ENCODE measurements at places on chromosomes 13 and 19. TPM values are rescaled to one million over a fixed set of nuclear protein-coding genes. Genes with fewer than 3 reads are reported as not detected.

DMPK gene
- 63.5 TPM for total RNA-seq

DNA sequence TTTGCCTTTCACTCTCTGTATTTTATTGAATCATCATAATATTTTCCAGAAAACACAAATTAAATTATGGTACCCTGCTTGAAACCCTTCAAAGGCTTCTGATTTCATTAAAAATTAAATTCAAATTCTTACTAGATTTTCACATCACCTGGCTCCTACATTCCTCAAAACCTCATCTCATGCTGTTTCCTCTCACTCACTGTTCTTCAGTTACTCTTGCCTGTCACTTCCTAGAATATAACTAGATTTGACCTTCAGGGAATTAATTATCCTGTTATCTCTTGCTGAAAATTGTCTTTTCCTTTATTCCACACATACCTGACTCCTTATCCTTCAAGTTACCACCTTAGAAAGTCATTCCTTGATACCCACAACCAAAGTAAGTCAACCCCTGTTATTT lies 2294.7 kb downstream of the PCDH9 start:
- no peaks in the 10 kb centered on the region for H3K4me1 ChIP-seq
- H3K27me3 ChIP-seq: no peaks in the 10 kb centered on the region
- no peak for DNase-seq
- no peak overlapping the region for H3K4me3 ChIP-seq
- H3K36me3 ChIP-seq: no peaks in the 10 kb centered on the region

GARIN5A gene
- 2.5 TPM for total RNA-seq

DNA sequence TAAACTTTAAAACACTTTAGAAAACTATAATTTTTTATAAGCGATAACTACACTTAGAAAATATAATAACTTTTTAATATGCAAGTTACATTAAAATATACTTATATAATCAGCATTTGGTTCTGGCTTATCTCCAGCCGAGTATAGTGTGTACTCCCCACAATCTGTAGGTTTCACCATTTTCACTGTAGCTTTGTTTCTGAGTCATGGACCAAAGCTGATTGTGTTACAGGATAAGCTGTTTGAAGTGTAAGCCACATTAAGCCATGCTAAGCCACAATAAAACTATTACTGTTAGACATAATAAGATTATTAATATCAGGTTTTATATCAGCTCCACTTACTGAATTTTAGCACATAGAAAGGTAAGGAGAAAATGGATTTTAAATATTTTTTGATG lies 43.8 kb downstream of the CCDC122 start:
- H3K36me3 ChIP-seq: no peaks in the 10 kb centered on the region
- no peak for DNase-seq
- H3K27me3 ChIP-seq: no peaks in the 10 kb centered on the region
- H3K27ac ChIP-seq: no peak overlapping the region
- no peaks in the 10 kb centered on the region for H3K4me1 ChIP-seq

GRCh38 chr19:15788594-15789270 lies 1.3 kb downstream of the OR10H5 start:
- H3K4me1 ChIP-seq: no peaks in the 10 kb centered on the region
- H3K27me3 ChIP-seq: no peaks in the 10 kb centered on the region
- no peak overlapping the region for H3K4me3 ChIP-seq
- no peak for DNase-seq
- peak overlapping the region; percentile 49 for H3K27ac ChIP-seq
- no peaks in the 10 kb centered on the region for H3K36me3 ChIP-seq

GRCh38 chr19:11570039-11570462 lies 7.4 kb downstream of the ACP5 start:
- H3K27me3 ChIP-seq: no peaks in the 10 kb centered on the region
- no peak for DNase-seq
- no peaks in the 10 kb centered on the region for H3K36me3 ChIP-seq
- no peaks in the 10 kb centered on the region for H3K4me1 ChIP-seq

DNA sequence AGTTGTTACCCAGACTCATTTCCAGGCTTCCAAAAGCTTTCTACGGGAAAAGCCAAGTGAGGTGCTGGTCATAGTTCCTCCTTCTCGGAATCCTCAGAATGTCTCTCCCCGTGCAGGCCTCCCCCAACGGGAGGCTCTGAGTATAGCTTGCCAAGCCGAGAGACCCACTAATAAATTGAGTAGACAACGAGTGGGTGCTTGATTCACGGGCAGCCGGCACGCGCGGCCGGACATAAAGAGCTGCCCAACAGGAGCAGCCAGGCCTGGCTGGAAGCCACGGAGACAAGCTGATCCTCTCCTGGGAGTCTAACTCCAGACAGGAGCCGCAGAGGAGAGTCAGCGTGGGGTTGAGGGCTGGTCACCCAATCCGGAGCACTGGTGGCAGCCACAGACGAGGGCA lies 43.4 kb upstream of the MEDAG start:
- no peak overlapping the region for H3K4me3 ChIP-seq
- H3K27ac ChIP-seq: no peak overlapping the region
- no peak for DNase-seq
- no peaks in the 10 kb centered on the region for H3K36me3 ChIP-seq
- no peaks in the 10 kb centered on the region for H3K27me3 ChIP-seq

- H3K27ac ChIP-seq: no peak overlapping the region
- H3K4me1 ChIP-seq: no peaks in the 10 kb centered on the region
- no peaks in the 10 kb centered on the region for H3K36me3 ChIP-seq
- no peak for DNase-seq
- no peaks in the 10 kb centered on the region for H3K27me3 ChIP-seq
- H3K4me3 ChIP-seq: no peak overlapping the region
These were observed 4.1 kb downstream of the VSTM2B start for GRCh38 chr19:29529646-29530539.

SMIM7 gene
- total RNA-seq: 72.6 TPM

SIGLEC5 gene
- 9.1 TPM for total RNA-seq

DNA sequence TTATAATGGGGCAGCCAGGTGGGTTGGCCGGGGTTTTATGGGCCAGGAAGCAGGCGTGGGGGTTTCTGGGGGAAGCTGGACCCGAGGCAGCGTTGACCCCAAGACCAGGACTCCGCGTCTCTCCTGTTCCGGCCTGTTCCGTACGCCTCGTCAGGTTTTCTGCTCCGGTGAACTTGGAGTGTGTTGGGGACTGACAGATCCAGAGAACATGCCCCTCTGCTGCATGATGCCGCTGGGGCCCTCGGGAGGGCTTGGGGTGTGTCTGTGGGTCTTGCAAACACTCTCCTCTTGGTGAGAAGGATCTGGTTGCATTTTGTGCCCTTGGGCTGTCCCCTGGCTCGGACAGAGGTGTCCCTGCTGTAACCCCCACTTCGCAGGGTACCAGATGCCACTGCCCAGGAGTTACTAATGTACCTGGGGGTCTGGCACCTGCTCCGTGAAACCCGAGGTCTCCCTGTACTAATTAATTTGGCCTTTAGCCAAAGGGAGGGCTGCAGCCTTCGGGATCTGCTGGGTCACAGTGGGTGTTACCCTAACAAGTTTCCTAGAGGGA lies 15.6 kb downstream of the KDM4B start:
- H3K4me1 ChIP-seq: no peaks in the 10 kb centered on the region
- H3K36me3 ChIP-seq: no peaks in the 10 kb centered on the region
- H3K27ac ChIP-seq: no peak overlapping the region

- no peak for DNase-seq
- H3K4me1 ChIP-seq: no peaks in the 10 kb centered on the region
These were observed 7.8 kb downstream of the CYP4F12 start for GRCh38 chr19:15680478-15681322.

DNA sequence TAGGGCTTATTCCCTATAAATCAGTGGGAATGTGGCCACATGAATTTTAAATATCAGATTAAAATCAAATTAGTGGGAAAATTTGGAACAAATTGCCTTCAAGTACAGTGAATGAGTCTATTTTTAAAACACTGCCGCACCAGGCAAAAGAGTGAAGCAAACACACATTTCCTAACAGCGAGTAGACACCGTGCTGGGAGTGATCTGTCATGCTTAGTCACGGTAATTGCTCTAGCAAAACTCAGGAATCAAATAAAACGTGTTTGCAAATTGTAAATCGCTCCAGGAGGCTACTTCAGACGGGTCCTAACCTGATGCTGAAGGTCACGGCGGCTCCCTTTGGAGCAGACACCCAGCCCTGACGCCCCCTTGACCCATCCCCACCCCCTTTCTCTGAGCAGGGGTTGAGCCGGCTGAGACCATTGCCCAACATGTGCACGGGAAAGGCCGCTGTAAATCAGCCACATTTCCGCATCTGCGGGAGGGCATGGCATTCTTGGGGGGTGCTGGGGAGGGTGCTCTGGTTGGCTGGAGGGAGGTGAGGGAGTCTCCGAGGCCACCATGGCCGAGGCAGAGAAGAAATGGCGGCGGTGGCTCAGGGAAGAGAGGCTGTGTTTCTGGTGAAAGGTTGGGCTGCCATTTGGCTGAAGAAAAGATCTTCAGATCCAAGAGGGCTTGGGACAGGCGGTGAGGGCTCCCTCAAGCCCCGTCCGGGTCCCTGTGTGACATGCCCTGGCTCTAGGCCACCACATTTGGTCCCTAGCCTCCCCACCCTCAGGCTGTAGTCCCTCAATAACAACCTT lies 8.9 kb downstream of the CEBPA start:
- no peak overlapping the region for H3K4me3 ChIP-seq
- peaks cover 21% of the 10 kb centered on the region for H3K4me1 ChIP-seq
- no peak overlapping the region for H3K27ac ChIP-seq
- H3K36me3 ChIP-seq: no peaks in the 10 kb centered on the region

GRCh38 chr13:22077205-22077683 lies 406.4 kb downstream of the FGF9 start:
- H3K4me1 ChIP-seq: no peaks in the 10 kb centered on the region
- H3K27me3 ChIP-seq: no peaks in the 10 kb centered on the region
- no peak for DNase-seq
- H3K36me3 ChIP-seq: no peaks in the 10 kb centered on the region
- H3K27ac ChIP-seq: no peak overlapping the region

PCCA gene
- total RNA-seq: 46.9 TPM

PLIN3 gene
- total RNA-seq: 112 TPM

GRCh38 chr13:90826688-90827087 lies 520.8 kb upstream of the MIR17HG start:
- no peak overlapping the region for H3K4me3 ChIP-seq
- DNase-seq: no peak
- H3K27me3 ChIP-seq: no peaks in the 10 kb centered on the region
- H3K4me1 ChIP-seq: no peaks in the 10 kb centered on the region
- no peak overlapping the region for H3K27ac ChIP-seq
- H3K36me3 ChIP-seq: no peaks in the 10 kb centered on the region

GRCh38 chr13:106096661-106097092 lies 438.8 kb downstream of the EFNB2 start:
- H3K4me3 ChIP-seq: no peak overlapping the region
- H3K27me3 ChIP-seq: no peaks in the 10 kb centered on the region
- H3K4me1 ChIP-seq: peaks cover 15% of the 10 kb centered on the region
- H3K36me3 ChIP-seq: no peaks in the 10 kb centered on the region

GRCh38 chr13:41428155-41428554 lies 29.2 kb upstream of the RGCC start:
- H3K4me1 ChIP-seq: no peaks in the 10 kb centered on the region
- no peak for DNase-seq
- no peak overlapping the region for H3K27ac ChIP-seq
- H3K36me3 ChIP-seq: no peaks in the 10 kb centered on the region
- no peak overlapping the region for H3K4me3 ChIP-seq

- H3K27me3 ChIP-seq: no peaks in the 10 kb centered on the region
- no peaks in the 10 kb centered on the region for H3K4me1 ChIP-seq
- no peak overlapping the region for H3K27ac ChIP-seq
- no peak overlapping the region for H3K4me3 ChIP-seq
- DNase-seq: no peak
These were observed 5.5 kb upstream of the SULT2A1 start for GRCh38 chr19:47891622-47891922.

CGB3 gene
- total RNA-seq: not detected
